NCI-H446 treated with DMSO at 0.1 percent for 48 hours (cell line): ENCODE measurements at places on chromosomes 12 and 14.

- DNase-seq, result no peak
Measured at GRCh38 chr14:24277606-24278321, 6.4 kb upstream of the RABGGTA start.

DNA sequence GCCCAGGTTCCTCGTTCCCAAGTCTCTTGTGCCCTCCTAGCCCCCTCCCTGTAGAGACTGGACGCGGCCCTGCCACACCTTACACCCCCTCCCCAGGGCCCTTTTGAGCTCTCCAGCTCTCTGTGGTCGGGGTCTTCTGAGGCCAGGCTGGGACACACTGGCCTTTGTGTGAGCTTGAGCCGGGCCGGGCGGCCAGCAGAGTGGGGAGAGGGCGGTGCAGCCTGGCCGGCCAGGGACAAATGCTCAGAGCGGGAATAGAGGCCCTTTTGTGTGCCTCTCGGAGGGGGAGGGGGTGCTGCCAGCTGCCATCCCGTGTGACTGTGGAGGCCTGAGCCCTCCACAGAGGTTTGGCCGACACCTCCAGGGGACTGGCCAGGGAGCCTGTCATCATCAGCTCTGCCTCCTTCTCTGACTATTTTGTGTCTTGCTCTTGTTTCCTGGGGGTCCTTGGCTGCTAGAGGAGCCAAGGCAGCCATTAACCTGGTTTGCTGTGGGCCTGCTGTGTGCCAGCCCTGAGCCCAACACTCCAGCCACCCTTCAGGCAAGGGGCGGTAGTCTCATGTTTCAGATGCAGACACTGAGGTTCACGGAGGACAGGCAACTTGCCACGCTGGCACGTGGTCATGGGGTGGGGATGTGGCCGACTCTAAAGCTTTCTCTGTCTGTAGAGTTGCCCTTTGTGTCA, 13.6 kb downstream of the FAM222A start:
- DNase-seq, result no peak

DNA sequence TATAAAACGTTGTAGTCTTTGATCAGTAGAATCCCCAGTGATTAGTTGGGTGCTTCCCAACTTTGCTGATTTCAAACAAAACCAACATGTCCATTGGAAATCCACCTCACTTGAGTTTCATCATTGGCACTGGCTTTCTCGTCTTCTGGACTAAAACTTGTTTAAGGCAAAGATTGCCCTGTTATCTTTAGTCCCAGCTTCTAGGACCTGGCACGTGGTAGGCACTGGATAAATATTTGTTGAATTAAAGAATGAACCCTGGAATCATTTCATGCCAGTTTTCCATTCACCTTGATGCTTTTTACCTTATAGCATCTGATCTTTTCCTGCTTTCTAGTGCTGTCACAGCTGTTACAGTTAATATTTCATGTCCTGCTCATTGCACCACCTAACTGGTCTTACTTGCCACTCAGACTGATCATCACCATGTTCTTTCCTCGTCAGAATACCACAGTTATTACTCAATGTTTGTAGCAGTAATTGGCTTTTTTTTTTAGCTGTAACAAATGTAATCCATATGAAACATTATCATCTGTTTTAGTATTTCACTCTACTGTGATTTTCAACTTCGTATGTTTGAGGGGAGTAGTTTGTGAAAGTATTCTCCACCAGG, 7.3 kb upstream of the C12orf50 start:
- no peak for DNase-seq

DNA sequence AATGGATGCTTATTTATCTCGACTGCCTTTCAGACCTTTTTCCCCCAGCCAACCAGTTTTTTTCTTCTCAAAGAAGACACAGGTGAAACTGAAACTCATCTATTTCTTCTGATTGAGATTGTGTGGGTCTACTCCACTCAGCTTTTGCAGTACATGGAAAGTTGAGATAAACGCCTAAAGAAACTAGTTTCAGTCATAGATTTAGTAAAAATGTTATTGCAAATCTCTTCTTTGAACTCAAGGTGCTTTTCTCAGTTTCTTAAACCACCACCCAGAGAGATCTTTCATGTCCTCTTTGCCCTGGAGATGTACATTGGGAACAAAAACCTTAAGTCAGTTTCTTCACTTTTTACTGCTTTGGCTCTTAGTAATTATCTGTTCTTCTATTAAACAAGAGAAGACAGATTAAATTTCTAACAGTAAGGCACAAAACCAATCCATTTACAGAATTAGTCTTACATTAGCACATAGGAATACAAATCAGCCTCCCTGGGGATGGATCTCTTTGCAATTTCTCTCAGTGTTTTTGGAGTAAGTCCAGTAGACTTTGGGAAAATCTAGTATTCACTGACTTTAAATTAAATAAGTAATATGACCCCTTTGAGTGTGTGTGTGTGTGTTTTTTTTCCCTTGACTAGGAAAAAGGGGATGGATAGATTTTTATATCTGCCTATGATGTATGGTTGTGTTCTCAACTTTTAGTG, 11.6 kb downstream of the FBXW8 start:
- DNase-seq, result no peak

GRCh38 chr14:104249706-104250105, 111.3 kb downstream of the KIF26A start:
- DNase-seq, result no peak

- no peak for DNase-seq
Measured at GRCh38 chr14:100063314-100063941, 1.8 kb upstream of the EVL start.

DNA sequence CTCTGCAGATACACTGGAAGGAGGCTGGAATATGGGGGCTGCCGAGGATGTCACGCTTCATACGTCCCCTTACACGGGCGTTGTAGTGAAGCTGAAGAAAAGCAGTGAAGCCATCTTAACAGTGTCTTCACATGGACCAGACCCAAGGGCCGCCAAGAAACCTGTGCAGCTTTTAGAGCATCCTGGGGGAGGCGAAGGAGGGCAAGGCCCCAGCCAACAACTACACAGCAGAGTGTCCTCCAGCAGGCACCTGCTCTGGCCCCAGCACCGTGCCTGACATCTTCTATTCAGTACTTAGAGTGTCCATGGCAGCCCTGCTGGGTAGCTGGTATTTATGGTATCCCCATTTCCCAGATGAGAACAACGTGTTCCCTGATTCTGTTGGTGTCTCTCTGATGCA, 48.9 kb upstream of the RIN3 start:
- DNase-seq, result no peak

GRCh38 chr14:85566603-85567002, 36.7 kb downstream of the FLRT2 start:
- no peak for DNase-seq

DNA sequence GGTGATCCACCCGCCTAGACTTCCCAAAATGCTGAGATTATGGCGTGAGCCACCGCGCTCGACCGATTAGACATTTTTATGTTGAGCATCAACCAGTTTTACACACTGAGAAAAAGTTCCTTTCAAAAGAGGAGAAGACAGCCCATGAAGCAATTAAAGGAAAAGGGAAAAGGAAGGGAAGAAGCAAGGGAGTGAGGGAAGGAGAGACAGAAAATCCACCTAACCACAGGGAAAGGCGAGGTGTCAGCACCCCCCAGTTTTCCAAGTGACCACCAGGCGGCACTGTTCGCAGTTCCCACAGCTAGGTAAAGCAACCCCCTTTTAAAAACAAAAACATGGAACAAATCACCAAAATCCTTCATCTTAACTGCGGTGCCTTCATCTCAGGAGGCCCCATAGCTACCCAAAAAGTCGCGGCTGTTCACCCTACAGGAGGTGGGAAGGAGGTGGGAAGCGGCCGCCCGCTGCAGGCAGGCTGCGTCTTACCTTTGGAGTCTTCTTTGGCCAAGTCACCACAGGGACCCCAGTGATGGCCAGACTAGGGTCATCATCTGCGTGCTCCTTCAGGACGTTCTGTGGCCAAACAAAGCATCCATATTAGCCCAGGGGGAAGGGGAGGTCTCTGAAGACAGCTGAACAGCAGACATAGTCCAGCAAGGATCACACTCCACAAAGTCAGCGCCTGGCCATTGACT, 86.6 kb downstream of the KDM2B start:
- DNase-seq, result no peak

- no peak for DNase-seq
Measured at GRCh38 chr14:53011053-53011462, 60.2 kb upstream of the FERMT2 start.

- DNase-seq, result no peak
Measured at GRCh38 chr12:65300679-65301349, 22.3 kb downstream of the MSRB3 start.

- DNase-seq, result no peak
Measured at GRCh38 chr12:40271981-40272664, 47.3 kb downstream of the LRRK2 start.

GRCh38 chr12:6843118-6843902, 2.6 kb downstream of the GNB3 start:
- no peak for DNase-seq
